ENCODE measurements at places on chromosomes 1 and 21.

DNA sequence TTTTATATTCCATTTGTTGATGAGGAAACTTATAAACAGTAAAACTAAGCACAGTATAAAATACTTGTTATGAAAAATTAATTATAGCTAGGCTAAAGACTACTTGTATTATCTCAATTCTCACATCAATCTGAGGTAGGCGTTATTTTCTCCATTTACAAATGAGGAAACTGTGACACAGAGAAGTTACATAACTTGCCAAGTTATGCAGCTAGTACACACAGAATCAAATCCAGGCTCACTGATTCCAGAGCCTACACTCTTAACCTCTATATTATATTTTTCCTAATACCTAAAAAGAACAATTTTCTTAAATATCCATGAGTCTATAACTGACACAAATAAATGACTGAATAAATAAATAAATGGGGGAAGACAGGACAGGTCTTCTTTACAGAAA is 11.2 kb upstream of the VPS45 start:
- no peak for DNase-seq

DNA sequence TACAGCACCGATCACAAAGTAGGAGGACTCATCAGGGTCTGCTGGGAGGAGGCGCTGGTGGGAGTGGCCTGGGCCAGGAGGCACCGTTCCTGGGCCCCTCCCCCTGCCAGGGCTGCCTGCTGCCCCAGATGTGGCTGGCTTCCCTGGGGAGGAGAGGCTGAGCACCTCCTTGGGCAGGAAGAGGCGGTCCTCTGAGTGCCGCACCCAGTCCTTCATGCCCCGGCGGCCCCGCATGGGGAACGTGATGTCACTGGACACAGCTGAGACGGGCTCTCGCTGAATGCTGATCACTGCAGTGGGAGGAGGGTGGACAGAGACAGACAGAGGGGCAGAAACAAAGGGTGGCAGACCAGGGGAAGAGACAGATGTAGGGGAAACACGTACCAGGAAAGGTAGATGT is 24.8 kb downstream of the ADGRB2 start:
- DNase-seq: no peak

- DNase-seq: no peak
These were observed 119.0 kb upstream of the VAMP3 start for GRCh38 chr1:7652061-7652460.

- no peak for DNase-seq
These were observed 219.5 kb downstream of the HLX start for GRCh38 chr1:221098471-221099405.

DNA sequence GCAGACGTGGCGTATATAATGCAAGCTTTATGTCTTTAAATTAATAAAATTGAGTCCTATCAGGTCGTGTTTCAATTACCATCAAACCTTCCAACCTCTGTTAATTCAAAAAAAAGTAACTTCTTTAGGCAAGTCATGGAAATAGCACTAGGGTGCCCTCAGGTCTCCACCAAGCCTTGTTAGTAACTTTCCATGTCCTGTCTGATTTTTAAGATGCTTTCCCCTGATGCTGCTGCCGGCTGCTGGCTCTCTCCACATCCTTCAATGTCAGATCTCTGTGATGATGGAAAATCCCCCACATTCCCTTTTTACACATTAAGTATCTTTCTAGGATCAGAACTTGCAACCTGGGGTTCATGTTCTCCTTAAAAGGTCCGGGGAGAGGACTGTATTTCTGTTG is 3.0 kb downstream of the ERG start:
- no peak for DNase-seq
